ENCODE measurements at places on chromosomes 4 and X.
A peak's percentile ranks its signal among the peaks of the same experiment; 100 is the strongest.

DNA sequence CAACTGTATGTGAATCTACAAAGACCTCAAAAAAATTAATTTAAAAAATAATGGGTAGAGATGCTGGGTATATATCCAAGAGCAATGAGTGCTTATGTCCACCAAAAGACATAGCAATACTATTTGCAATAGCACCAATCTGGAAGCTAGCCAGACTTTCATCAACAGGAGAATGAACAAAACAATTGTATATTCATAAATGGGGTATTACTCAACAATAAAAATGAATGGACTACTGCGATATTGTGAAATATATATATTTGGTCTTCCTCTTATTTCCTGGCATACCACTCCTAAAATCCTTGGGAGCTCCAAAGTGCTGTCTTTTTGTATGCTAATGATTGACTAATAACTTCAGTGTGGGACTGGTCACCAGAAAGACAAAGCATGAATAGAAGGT, 77.5 kb downstream of the MSN start:
- DNase-seq, result no peak

- no peak for DNase-seq
These were observed 16.7 kb downstream of the PAGE4 start for GRCh38 chrX:49845701-49846403.

DNA sequence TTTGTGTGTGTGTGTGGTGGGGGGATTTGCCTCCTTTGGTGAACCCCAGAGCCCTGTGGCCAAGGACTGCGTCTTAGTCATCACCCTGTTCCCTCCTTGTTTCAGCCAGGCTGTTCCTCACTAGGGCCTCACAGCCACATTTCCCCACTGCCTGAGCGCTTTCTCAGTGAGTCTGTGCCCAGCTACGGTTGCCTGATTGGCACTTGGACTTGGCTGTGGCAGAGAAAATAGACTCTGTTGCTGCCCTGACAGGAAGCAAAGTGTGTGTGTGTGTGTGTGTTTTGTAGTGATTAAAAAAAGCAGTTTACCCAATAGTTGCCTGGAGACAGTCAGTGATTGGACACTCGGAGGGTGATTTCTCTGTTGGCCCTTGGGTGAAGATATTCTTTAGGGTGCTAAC, 113.0 kb downstream of the UCHL1 start:
- no peak for DNase-seq

GRCh38 chrX:123959281-123960063, 2.0 kb upstream of the STAG2 start:
- DNase-seq, result peak; percentile 14

DNA sequence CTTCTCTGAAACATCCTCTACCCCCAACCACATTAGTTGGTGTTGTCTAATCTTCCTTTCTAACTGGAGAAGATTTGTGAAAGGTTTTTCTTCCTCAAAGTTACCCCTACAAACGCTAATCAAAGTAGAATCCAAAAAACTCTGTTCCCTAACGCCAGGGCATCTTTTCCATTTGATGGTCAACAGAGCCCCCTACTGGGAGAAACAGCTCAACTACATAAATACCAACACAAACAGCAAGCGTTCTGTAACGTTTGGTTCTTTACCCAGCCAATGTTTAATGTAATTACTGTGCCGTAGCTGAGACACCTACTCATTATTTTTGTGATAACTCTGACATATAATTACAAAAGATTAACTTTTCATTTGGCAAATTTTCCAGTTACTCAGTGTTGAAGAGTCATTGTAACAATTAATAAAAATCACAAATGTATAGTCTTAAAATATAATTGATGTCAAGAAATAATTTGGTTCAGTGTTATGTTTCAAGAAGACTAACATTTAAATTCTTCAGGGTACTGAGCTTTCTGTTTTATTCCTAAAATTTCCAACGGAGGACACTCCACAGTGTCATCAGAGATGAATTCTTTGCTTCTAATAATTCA, 94.9 kb upstream of the TBC1D9 start:
- peak; percentile 2 for DNase-seq

Measured in stimulated activated CD4-positive, alpha-beta T cell treated with anti-CD3 and anti-CD28 coated beads, Interleukin-2, amount 100 ng/mL, for 48 hours (primary cell).